AML-193 (cell line): ENCODE measurements at places on chromosomes 16 and 17.

- no peak for DNase-seq
Measured at GRCh38 chr16:2963723-2964474, at the start of gene KREMEN2. Gene KREMEN2 (plus strand): TSS chr16:2964275. CDS start chr16:2964521, 246 bp downstream.

- DNase-seq: no peak
Measured at GRCh38 chr16:47069313-47069712, 74.4 kb downstream of the NETO2 start.

- no peak for DNase-seq
Measured at GRCh38 chr17:2885733-2886132, 89.5 kb downstream of the RAP1GAP2 start.

DNA sequence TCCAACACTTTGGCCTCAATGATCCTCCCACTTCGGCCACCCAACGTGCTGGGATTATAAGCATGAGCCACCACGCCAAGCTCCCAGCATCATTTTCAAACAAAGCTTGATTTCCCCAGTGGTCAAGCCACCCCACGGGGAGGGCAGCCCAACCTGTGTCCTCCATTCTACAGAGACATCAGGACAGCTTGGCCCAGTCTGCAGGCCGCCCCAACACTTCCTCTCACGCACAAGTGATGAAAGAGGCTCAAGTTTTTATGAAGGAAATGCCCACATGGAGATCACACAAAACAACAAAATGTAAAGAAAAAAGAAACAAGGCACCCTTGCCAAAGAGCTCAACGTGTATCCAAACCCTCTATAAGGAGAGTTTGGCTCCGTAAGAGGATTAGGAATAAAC is 112.4 kb downstream of the XYLT1 start:
- no peak for DNase-seq

DNA sequence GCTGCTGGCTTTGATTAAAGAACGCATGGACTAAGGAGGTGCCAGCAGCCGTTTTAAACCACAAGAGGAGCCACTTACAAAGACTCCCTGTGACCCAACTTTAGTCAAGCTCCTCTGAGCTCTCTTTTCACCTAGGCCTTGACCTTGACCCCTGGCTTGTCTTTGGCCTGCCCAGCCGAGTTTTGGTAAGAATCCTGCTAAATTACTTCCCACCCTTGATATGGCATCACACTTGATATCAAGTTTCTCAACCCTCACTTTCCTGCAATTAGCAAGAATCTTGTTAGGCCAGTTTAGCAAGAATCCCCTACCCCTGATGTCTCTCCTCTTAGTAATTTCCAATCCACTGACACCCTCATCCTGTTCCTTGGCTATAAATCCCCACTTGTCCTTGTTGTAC is 232.8 kb upstream of the SALL1 start:
- no peak for DNase-seq

DNA sequence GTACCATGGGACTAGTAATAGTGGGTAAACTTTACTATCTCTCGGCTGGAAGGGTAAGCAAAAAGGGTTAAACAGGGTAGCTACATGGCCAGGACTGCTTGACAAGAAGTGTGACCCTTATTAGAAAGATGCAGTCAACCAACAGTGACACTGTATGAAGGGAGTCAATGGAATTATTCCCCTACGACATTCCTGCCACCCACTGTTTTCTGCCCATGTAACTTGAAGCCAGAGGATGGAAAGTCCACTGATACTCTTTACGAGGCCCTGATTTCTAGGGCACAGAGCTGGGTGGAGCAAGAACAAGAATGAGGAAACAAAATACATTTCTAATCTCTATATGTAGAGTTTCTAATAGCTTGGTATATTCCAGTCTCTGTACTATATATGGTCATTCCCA is 1102.5 kb downstream of the CDH11 start:
- no peak for DNase-seq

GRCh38 chr17:50461550-50462132 is 7.0 kb downstream of the CHAD start:
- no peak for DNase-seq

GRCh38 chr16:74874123-74874522 is 99.5 kb upstream of the FA2H start:
- no peak for DNase-seq
